HuH-7 (cell line): ENCODE measurements at places on chromosomes 2 and 18.

GRCh38 chr2:199977984-199978415 is 22.6 kb downstream of the MAIP1 start:
- no peak for DNase-seq

- DNase-seq, result no peak
Measured at GRCh38 chr2:27714851-27715291, 51.2 kb downstream of the SLC4A1AP start.

GRCh38 chr2:5482929-5483331 is 209.3 kb upstream of the SOX11 start:
- DNase-seq, result no peak

- DNase-seq, result no peak
Measured at GRCh38 chr2:44615950-44616518, 254.3 kb downstream of the CAMKMT start.

GRCh38 chr2:75788902-75789301 is 78.2 kb upstream of the GCFC2 start:
- no peak for DNase-seq

- DNase-seq, result no peak
Measured at GRCh38 chr2:71327916-71328315, 3.7 kb upstream of the ZNF638 start.

DNA sequence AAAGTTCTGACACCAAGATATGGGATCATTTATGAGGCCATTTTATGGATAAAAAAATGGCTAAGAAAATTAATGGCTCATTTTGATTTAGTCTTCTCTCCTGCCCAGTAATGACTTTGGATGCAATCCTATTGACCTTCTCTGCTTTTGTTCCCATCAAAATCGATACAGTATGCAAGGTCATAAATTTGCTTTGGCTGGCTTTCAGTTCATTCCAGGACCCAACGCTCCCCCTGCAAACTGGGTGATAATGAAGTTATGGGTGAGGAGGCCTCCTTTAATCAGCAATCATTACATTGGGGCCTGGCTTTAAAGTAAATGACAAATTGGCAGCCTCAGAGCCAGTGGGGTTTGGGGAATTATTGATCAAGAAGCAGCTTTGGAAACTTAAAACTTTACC is 351.8 kb upstream of the GYPC start:
- DNase-seq, result no peak

GRCh38 chr2:226705133-226705886 is 94.3 kb downstream of the IRS1 start:
- no peak for DNase-seq
